ENCODE measurements at places on chromosomes 16 and 17. TPM values are rescaled to one million over a fixed set of nuclear protein-coding genes. Genes with fewer than 3 reads are reported as not detected.

NHERF2 gene
- 221 TPM for total RNA-seq

GPR139 gene
- not detected for total RNA-seq

FXR2 gene
- total RNA-seq, result 111 TPM

SLC6A4 gene
- 0.33 TPM for total RNA-seq

TAOK2 gene
- total RNA-seq, result 34.3 TPM

GCGR gene
- total RNA-seq, result not detected

ICAM2 gene
- 28.2 TPM for total RNA-seq

DNA sequence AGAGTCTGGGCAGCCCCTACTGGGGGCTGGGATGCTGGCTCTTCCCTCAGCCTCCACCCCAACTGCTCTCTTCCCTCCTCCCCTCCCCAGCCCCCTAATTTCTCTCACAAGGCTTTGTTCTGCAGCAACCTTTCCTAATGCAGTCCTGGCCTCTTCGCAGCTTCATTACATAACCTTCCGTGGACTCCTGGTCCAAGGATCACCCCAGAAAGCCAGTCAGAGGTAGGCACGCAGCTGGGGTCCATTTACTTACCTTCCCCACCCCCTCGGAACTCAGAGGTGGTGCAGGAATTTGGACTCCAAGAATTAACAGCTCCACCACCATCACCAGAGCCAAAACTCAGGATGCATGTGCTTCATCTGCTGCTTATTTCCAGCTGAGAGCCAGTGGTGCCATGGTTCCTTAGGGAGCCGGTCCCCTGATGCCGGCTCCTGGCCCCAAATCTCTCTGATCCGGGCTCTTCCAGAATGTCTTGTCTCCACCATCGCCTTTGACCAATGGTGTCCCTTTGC is 40.9 kb downstream of the MAPT start:
- H3K27ac ChIP-seq, result no peak overlapping the region
- H3K4me1 ChIP-seq, result peaks cover 2% of the 10 kb centered on the region

DNA sequence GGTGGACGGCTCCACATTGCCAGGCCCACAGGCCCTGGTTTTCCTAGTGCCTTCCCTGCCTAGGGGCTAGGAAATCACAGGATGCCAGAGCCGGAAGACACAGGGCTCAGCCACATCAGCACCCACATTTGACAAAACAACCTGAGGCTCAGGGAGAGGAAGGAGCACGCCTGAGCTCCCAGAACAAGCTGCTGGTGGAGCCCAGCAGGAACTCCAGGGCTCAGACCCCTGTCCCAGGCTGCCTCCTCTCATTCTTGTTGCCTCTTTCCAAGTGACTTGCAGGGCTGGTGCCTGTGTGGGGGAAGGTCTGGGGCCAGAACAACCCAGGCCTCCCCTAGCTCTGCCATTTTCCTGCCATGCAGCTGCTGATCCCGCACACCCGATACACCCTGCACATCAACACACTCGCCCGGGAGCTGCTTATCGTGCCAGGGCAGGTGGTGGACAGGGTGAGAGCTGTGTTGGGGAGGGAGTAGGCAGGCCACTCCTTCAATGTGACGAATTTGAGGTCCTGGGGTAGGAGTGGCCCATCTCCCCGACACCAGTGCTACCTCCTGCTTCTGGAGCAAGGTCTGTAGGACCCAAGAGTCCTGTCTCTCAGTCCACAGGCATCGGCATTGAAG is 7.6 kb downstream of the ALOX15B start:
- no peak for DNase-seq
- peaks cover 36% of the 10 kb centered on the region for H3K27me3 ChIP-seq
- H3K4me3 ChIP-seq, result no peak overlapping the region

DNA sequence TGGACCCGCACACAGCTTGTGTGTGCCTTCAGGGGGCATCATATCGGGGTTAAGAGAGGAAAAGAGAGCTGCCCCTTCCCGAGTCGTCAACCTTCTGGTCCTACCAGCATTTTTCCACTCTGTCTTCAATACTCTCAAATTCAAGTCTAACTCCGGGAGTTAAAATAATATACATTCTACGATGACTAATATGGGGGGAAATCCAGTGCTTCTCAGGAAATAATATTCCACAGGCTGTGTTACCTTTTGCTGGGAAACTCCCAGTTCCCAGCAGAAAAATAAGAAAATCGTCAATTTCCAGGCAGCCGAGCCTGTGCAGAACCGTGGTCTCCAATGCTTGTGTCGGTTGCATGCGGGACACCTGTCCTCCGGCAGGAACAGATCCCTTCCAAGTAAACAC is 105.0 kb upstream of the FOXF1 start:
- H3K27me3 ChIP-seq, result peaks cover 94% of the 10 kb centered on the region
- H3K36me3 ChIP-seq, result no peaks in the 10 kb centered on the region
- no peak for DNase-seq
- H3K4me1 ChIP-seq, result no peaks in the 10 kb centered on the region
- no peak overlapping the region for H3K27ac ChIP-seq

- peaks cover 59% of the 10 kb centered on the region for H3K4me1 ChIP-seq
- H3K36me3 ChIP-seq, result peaks cover 6% of the 10 kb centered on the region
- H3K4me3 ChIP-seq, result peak overlapping the region; percentile 86
- H3K27me3 ChIP-seq, result no peaks in the 10 kb centered on the region
These were observed 169.3 kb downstream of the RAB11FIP4 start for GRCh38 chr17:31560616-31561235.

DNA sequence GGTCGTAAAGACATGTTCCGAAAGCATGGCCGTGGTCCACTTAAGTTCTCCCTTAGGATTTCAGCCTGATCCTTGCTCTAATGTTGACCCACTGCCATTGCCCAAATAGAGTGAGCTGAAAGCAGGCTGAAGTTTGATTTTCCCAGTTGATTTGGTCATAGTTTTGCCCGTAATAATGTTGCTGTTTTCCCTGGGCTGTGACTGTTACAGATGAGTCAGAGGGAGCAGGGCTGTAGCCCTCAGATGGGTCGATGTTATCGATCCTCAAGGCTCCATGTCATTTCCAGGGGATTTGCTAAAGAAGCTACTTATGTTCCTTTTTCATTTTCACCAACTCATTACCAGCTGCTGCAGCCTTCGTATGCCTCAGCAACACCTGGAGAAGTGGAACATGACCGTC is 169.0 kb upstream of the ZFHX3 start:
- no peak overlapping the region for H3K27ac ChIP-seq
- no peaks in the 10 kb centered on the region for H3K36me3 ChIP-seq
- no peaks in the 10 kb centered on the region for H3K4me1 ChIP-seq
- DNase-seq, result no peak
- H3K4me3 ChIP-seq, result no peak overlapping the region

Measured in left ventricle myocardium inferior (tissue), 1 donor.